C1 segment of cervical spinal cord (tissue), 14 donors: ENCODE measurements at places on chromosomes 2 and 18.

GRCh38 chr2:180003073-180003472 is 4.0 kb downstream of the CWC22 start:
- no peak for DNase-seq

DNA sequence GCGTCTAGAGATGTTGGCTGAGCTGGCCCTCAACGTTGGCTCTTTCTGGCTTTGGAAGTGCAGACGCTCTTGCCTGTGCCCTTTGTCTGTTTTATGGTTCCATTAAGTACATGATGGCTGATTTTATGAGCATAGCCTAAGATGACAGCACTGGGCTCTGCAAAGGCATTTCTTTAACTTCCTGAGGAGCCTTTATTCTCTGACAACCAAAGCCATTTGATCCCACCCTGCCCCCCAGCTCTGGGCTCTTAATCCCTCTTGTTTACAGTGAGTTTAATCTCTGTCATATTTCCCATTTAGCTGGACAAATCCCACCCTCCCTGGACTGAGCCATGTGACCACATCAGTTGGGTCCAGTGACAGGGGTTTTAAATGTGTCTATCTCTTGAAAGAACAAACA is 195.9 kb downstream of the ACKR3 start:
- no peak for DNase-seq

GRCh38 chr2:149739883-149740265 is 152.3 kb upstream of the MMADHC start:
- DNase-seq: no peak

GRCh38 chr18:65567372-65567771 is 183.4 kb upstream of the CDH7 start:
- DNase-seq: no peak

DNA sequence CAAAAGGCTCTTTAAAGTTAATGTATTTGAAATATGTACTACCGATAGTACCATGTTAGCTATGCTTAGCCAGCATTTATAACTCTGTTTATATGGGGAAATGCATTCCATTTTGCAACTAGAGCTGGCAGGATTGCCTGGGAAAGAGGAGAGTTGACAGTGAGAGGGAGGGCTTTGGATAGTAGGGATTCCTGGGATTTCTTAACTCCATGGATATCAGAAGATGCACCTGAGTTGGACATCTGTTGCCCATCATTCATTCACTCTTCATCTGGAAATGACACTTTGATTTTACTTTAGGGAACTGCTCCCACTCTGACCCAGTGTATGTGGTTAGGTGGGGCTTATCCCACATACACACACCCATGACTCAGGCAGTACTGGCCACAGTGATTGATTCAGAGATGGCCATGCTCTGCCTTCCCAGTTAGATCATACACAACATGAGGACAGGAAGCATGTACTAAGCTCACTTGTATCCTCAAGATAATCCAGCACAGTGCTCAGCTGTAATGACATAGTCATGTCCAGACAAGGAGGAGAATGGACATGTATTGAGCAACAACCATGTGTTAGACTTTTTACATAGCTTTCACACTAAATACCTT is 248.8 kb downstream of the MREG start:
- no peak for DNase-seq

GRCh38 chr2:86464652-86465051 is 23.5 kb downstream of the KDM3A start:
- no peak for DNase-seq

DNA sequence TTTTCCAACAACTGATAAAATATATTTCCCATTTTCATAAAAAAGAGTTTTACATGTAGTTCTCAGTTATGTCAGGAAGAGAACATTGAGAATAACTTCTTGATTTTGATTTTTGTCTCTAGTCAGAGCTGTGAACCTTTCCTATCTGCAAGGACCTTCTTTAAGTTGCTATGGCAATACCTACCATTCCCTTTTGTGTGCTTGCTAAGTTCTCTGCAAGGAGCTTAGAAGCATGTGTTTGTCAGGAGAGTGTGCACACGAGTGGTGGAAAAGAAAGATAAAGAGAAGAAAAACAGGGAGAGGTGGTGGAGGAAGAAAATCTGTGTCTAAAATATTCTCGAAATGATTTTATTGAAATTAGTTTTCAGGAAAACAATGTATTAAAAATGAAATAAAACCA is 140.3 kb upstream of the SLC8A1 start:
- DNase-seq: no peak

GRCh38 chr2:211867845-211868451 is 670.7 kb downstream of the ERBB4 start:
- DNase-seq: no peak

DNA sequence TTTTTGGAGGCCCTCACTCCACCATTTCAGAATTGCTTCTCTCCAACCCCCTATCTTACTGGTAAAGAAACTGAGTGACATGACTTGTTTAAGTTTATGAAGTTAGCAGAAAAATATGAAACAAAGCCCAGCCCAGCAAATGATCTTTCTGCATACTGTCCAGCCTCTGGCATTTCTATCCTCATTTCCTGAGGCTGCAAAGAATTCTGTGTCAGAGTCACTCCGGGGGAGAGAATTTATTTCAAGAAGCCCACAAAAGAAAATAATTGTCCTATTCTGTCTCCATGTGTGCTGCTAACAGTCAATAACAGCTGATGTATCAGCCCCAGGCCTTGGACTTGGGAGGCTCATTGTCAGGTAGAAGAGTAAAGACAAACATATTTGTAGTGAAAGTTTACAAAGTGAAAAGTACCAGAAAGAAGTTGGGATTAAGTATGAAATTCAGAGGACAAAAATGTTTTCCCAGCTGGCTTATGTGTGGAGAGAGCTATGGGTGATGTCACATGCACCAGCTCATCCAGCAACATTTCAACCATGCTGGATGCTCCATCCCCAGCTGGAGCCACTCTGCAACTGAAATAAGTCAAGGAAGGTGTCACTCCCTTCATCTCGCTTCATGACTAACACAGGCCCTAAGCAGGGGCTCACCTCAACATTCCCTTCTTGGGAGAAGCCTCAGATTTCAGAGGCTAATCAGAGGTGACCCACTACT is 42.3 kb downstream of the TRABD2A start:
- no peak for DNase-seq

DNA sequence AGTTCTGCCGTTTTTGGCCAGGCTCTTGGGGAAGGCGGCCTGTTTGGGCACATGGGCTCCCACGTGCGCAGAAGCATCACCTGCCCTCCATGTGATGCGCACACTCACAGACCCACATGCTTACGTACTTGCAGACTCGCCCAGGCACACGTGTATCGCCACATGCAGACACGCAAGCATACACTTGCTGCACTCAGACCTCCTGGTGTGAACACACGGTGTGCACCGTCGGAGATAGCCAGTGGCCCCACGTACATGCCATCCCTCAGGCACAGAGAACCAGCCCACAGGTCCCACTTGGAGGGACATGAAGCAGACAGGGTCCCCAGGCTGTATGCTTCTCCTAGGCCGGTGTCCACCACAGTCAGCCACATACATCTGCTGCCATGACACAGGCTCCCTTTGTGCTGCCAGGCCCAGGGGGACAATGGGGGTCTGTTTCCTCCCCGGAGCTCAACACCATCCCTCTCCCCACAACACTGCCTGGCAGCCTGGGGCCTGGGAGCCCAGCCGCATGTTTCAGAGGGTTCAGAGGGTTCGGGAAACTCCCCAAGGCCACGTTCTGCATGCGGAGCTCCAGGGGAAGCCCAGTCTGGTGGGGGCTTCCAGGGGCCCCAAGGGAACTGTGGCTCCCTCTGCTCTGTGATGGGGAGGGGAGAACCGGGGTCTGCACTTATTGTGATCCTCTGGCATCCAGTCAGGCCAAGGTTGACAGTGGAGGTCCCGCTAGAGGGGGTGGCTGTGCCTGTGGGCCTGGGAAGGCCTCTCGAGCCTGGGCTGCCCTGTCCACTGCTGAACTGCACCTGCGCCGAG is 208.1 kb upstream of the HAAO start:
- DNase-seq: peak; percentile 78

GRCh38 chr2:201642086-201642578 is 1.2 kb downstream of the TMEM237 start:
- DNase-seq: no peak

GRCh38 chr2:220228310-220229006 is 601.0 kb downstream of the SLC4A3 start:
- no peak for DNase-seq

DNA sequence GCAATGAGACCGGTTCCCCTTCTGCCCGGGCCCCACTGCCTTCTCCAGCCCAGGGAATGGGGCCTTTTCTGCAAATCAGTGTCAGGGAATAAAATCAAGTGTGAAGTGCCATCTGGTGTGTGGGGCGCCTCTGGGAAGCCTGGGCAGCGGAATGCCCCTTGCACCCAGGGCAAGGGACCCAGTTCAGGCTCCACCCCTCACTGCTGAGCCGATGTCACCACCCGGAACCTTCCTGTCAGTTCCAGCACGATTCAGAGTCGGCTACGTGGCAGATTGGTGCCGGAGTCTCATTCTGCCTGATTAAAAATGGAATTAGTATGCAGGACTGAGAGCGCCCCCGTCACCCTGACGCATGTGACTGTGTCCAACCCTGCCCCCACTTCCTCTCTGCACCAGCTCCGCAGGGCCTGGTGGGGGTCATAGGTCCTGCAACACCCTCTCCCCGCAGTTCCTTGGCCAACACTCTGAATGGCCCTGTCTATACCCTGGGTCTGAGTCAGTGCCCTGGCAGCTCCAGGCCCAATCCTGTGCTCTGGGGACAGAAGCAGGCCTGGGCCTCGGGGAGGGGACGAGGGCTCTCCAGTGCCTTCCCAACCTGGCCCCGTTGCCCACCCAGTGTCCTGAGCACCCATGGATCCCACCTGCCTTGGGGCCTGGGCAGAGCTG is 8.2 kb upstream of the ALPI start:
- DNase-seq: no peak

- DNase-seq: no peak
Measured at GRCh38 chr2:181046833-181047232, 66.4 kb downstream of the UBE2E3 start.

GRCh38 chr2:109663721-109664120 is 49.6 kb downstream of the SOWAHC start:
- DNase-seq: peak; percentile 12

- no peak for DNase-seq
Measured at GRCh38 chr2:42106257-42106816, 58.5 kb downstream of the PKDCC start.

DNA sequence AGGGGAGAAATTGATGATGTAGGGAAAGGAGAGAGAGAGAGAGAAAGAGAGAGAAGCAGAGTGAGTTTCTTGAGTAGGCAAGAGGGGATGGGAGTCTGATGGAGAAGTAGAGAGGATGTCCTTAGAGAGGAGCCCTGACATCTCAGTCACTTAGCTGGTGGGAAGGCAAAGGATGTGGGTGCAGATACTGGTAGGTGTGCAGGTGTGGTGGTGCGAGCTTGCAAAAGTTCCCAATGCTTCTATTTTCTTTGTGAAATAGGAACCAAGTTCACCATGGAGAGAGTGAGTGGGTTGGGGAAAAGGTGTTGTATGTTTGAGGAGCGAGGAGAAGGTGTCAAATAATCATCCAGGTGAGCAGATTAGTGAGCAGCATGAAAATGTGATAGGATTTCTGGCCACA is 26.5 kb upstream of the POLE4 start:
- DNase-seq: no peak

DNA sequence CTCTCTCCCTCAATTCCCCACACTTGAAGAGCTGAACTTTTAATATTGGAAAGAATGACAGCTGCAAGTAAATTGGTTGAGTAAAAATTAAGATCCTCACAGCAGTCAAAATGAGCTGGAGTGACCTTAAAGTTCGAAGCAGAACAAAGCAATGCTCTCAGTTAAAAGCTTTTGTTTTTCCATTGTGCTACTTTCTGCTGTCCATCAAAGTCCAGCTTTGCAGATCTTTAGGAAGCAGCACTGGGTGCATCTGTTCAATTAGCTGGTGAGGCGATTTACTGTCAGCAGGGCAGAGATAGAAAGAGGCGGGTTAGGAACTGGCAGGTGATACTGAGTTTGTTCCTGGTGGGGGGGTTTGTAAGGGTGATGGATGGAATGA is 834.8 kb downstream of the CPS1 start:
- DNase-seq: peak; percentile 4

GRCh38 chr18:24400587-24400986 is 3.0 kb upstream of the OSBPL1A start:
- no peak for DNase-seq

- DNase-seq: no peak
Measured at GRCh38 chr2:763766-764525, 86.7 kb upstream of the TMEM18 start.

DNA sequence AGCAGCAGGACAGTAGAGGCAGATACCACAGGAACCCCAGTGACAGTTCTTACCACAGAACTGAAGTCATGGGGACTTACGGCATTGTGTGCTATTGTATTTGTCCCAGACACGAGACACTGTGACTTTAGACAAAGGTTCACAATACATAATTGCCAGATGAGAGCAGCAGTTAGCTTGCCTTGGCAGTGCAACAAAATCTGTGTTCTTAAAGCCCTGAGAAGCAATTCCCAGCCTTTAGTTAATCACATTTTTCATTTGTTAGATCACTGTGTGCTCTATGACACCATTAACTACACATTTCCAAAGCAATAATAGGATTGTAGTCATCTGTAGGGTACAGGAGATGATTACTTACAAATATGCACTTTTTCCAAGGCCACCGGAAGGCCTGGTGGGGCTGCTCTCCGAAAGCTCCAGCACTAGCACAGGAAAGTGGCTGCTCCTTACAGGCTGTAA is 97.5 kb upstream of the LDLRAD4 start:
- DNase-seq: no peak

- no peak for DNase-seq
Measured at GRCh38 chr2:219661955-219662395, 34.5 kb downstream of the SLC4A3 start.

DNA sequence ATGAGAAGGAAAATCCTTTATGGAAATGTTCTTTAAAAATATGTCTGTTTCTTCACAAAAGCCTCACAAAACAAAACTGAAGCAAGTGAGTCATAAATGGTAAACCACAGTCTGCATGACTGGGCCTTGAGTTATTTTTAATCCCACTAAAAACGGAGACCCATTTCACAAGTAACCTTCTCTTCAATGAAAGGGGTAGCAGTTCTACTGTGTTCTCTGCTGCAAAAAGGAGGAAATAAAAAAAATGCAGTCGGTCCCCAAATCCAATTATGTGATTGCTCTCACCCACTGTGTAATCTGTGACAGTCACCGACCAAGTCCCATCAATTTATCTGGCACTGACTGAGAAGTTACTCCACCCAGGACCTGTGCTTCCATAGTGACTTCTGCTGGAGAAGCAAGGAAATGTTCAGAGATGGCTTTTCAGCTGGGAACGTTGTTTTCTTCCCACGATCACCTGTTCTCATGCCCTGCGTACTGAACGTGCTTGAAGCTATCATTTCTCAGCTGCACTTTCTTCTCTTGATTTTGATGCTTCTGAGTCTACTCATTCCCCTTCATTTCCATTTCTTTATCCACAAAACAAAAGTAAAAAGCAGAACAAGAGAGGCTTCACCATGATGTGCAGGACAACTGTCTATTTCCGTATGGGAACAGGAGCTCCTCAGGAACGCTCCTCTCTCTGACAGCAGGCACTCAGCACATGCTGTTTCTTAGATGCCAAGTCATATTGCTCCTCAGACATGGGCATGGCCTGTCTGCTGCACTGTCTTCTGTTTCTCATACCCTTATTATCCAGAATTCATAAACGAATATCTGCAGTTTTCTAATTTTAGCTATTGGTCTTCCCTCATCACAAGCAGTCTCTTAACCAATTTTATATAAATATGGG is 80.0 kb upstream of the TMEM200C start:
- no peak for DNase-seq
